ENCODE measurements at places on chromosomes 16 and 17. TPM values are rescaled to one million over a fixed set of nuclear protein-coding genes. Genes with fewer than 3 reads are reported as not detected.

GRCh38 chr17:31726980-31727427 is 132.0 kb downstream of the COPRS start:
- no peaks in the 10 kb centered on the region for H3K4me1 ChIP-seq
- no peak for DNase-seq
- H3K36me3 ChIP-seq: no peaks in the 10 kb centered on the region
- no peak overlapping the region for H3K27ac ChIP-seq
- peaks cover 2% of the 10 kb centered on the region for H3K27me3 ChIP-seq

- H3K4me3 ChIP-seq: no peak overlapping the region
- no peaks in the 10 kb centered on the region for H3K27me3 ChIP-seq
- H3K4me1 ChIP-seq: peaks cover 20% of the 10 kb centered on the region
- no peak overlapping the region for H3K27ac ChIP-seq
Measured at GRCh38 chr17:66661411-66662256, 173.3 kb upstream of the CACNG5 start.

GRCh38 chr17:68863091-68863652 is 92.0 kb downstream of the ABCA8 start:
- no peaks in the 10 kb centered on the region for H3K4me1 ChIP-seq
- H3K27ac ChIP-seq: no peak overlapping the region
- DNase-seq: no peak
- no peak overlapping the region for H3K4me3 ChIP-seq

Gene ALKBH5
- 102 TPM for polyA plus RNA-seq

Measured in immature natural killer cell (primary cell).